CD4-positive, alpha-beta T cell treated with Interleukin-12 subunit alpha and Interleukin-12 subunit beta, for 1 hour (primary cell): ENCODE measurements at places on chromosomes 2 and 18.

- DNase-seq, result no peak
Observed at GRCh38 chr2:233746475-233747282, 13.4 kb upstream of the UGT1A1 start.

- no peak for DNase-seq
Observed at GRCh38 chr18:48472610-48473009, 63.4 kb upstream of the ZBTB7C start.

GRCh38 chr18:55243857-55244256 is 284.6 kb upstream of the CCDC68 start:
- no peak for DNase-seq

GRCh38 chr2:32743480-32744236 is 115.8 kb downstream of the TTC27 start:
- DNase-seq, result no peak

GRCh38 chr2:185984670-185985069 is 246.1 kb downstream of the FSIP2 start:
- DNase-seq, result no peak

GRCh38 chr2:96169868-96170507 is 24.7 kb upstream of the DUSP2 start:
- DNase-seq, result no peak

DNA sequence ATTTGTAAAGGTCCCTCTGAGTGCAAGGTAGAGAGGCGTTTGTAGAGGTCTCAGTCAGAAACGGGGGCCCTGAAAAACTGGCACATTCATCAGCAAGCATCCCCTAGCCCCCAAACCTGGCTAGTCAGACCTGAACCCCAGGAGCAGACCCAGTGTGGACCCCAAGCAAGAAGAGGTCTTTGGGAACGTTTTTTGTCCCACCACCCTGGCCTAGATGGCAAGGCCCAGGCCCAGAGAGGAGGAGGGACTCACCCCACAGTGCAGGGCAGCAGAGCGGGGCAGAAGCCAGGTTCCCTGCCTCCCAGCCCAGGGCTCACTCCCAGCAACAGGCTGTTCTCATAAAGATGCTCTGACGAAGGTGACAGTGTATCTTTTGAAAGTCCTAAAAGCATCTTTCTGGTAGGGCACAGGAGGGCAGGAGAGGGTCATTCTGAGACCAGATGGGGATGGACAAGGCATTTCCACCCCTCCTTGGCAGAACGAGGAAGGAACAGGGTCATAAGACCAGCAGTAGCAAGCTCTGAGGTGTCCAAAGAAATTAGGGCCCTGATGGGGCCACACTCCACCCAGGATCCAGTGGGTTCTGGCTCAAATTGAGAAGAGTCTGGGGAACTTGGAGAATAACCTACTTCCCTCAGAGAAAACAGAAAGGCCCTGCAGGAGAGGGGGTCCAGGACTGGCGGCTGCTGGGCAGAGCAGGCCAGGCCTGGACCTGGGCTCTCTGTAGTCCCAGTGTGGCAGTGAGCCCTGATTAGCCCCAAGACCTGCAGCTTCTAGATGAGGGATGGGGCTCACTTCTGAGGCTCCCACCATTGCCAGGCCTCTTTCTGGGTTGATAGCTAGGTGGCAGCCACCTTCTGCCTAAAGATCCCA is 18.2 kb downstream of the ADRA2B start:
- no peak for DNase-seq

DNA sequence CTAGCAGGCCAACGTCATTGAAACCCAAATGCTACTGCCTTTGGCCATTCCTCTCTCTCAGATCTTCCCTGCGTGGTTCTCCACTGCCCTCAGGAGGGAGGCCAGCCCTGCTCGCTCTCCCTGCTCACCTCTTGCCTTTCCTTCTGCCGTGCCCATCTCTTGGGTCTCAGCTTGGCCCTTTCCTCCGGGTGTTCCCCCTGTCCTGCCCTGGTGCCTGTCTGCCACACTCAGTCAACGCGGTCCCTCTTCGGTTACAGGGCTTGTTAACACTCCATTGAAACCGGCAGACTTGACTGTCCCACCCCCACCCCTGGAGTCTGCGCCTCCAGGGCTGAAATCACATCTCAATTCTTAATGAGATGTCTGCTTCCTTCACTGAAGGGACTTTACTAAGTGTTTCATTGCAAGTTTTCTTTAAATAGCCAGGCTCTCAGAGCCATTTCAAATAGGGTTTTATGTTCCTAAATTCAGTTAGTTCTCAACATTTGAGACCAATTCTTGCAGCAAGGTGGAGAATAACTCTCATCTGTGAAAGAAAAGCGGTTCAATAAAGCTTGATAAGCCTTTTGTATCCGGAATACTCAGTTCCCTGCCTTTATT is 237.6 kb downstream of the DYSF start:
- DNase-seq, result no peak

DNA sequence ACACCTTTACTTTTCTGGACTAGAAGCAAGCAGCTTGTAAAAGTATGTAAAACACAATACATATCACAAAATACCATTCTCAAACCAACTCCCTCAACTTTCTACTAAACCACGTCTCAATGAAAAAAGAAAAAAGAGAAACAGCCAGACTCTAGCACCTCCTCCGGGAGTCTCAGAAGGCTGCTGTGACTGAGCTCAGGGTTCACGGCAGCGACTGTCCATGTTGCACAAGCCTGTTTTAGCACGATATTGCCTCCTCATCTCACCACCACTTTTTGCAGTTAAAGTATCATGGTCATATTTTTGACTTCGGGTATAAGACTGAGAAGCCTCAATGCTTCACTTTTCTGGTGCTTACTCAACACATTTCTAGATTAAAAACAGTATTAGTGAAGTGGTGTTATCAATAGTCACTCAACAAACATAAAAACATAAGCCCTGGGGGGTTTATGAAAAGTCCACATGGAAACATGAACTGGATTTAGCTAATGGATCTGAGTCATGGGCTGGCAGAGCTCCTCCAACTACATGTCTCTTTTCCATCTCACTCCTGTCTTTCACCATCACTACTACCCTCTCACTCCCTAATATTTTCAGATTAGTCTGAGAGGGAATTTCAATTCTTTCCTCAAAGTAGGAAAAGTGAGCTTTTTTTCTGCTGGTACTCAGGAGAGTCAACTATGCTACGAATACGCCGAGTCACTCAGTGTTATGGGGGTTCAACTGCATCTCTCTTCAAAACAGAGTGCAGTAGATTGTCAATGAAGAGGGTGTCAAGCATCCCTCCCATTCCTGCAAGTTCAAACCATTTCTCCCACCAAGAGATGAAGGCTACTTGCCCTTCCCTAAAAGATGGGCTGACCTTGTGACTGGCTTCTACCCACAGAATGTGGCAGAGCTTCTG is 113.7 kb downstream of the OSR1 start:
- DNase-seq, result no peak

- DNase-seq, result no peak
Observed at GRCh38 chr2:74551942-74552913, 1.5 kb downstream of the LOXL3 start.

DNA sequence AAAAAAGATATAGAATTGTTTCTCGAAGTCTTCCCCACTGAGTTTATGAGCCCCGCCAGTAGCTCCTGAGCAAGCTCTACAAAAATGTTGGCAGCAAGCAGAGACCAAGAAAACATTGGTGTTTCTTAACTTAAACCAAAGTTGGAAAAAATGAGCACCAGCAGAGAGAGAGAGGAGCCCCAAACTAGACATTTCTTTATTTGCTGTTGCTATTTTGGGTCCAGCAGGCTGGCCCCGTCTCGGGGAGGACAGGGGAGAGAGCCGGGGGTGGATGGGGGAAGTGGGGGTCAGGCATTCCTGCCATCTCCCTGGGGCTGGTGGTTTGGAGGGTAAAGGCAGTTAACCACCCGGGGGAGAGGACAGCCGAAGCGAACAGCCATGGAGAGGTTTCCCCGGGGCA is 113.0 kb downstream of the DYSF start:
- no peak for DNase-seq

- DNase-seq, result no peak
Observed at GRCh38 chr2:46692316-46692715, 213.0 kb downstream of the TMEM247 start.

DNA sequence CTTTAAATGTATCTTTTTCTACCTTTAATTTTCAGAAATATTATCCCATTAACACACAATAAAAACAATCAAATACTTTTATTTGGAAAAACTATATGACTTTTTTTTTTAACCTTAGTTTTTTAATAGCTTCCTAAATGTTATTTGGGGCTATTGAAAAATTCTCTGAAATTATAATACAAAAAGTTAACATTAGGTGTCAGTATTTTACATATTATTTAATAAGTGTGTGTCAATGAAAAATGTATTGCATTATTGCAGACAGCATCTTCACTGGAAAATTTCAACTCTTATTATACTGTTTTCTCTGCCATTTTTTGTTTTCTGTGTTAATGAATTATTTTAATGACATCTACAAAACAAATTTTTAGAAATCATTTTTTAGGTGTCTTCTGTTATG is 51.1 kb upstream of the ARHGAP15 start:
- DNase-seq, result no peak

DNA sequence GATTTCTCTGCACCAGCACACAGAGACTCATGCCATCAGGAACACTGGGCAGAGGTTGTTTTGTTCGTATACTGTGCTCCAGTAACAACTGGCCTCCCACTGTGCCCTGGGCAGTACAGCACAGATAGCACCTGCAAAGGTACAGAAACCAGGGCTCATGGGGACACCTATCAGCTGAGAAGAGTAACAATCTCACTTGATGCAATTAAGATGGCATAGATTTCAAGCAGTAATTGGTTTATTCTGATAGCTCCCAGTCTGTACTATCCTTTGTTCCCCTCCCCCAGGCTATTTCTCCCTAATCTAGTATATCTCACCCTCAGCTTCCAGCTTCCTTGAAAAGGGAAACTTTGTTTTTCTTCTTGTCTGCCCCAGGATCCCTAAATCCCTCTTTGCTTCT is 343.9 kb upstream of the MMADHC start:
- no peak for DNase-seq

GRCh38 chr2:79082987-79083386 is 4.8 kb downstream of the REG1B start:
- no peak for DNase-seq

DNA sequence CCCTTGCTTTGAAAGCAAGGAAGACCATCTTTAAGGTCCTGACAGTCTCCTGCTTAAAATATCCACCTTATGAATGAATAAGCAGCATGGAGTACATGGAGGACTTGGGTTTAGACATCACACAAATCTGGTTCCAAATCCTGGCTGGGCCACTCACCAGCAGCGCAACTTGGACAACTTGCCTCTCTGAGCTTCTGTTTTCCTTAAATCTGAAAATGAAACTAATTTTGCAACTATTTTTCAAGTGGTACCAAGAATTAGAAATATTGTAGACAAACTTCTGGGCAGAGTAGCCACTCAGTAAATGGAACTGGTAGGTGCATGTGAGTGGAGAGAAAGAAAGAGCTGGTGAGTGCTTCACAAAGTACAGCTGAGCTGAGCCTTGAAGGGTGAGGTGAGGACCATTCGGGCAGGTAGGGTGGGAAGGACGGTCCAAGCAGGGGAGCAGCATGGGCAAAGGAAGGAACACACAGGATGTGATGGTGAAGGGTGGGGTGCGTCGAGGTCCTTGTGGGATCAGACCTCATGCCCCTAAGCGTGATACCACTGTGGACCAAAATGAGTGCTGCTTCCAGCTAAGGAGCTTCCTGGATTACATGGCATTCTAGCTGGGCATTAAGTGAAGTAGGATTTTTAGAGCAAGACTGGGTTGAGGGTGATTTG is 14.4 kb upstream of the TET3 start:
- no peak for DNase-seq

DNA sequence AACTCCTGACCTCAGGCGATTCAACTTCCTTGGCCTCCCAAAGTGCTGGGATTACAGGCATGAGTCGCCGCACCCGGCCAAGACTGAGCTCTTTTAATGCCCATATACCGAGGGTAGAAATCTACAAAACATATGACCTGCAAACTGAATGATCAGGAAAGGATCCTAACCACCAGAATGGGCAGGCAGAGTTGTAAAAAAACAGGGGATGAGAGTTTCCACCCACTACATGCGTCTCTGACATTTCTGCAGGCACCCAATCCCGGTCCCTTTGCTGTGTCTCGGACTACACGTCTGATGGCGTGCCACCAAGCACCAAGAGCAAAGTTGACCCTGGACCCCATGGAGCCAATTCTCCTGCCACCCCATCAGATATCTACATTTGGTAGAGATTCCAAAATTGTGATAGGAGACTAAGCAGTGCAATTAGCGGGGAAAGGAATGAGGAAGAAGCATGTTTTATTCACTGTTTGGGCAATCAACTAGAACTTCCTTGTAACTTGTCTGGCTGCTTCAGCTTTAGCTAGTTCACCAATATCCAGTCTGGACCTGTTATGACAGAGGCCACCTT is 74.1 kb downstream of the ATP8B1 start:
- no peak for DNase-seq
